ENCODE measurements at places on chromosomes 11 and 22.

- no peak for DNase-seq
These were observed 138.4 kb downstream of the CRYBB2 start for GRCh38 chr22:25357606-25358420.

DNA sequence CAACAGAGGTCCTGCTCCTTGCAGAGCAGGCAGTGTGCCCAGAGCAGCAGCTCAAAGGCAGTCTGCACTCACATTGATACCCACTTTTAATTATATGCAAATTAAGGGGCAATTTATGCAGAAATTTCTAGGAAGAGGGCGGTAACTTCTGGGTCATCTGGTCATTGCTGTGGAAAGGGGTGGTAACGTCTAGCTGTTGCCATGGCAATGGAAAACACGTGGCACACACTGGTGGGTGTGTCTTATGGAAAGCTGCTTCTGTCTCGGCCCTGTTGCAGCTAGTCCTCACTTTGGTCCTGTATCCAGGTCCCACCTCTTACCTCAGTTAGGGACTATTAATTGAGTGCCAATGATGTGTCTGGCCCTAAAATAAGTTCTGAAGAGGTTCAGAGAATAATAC, 36.8 kb downstream of the BARX2 start:
- no peak for DNase-seq

GRCh38 chr11:102073253-102073652, 26.0 kb downstream of the CFAP300 start:
- no peak for DNase-seq

- DNase-seq: no peak
These were observed 104.8 kb downstream of the ARHGAP42 start for GRCh38 chr11:100791860-100792259.

DNA sequence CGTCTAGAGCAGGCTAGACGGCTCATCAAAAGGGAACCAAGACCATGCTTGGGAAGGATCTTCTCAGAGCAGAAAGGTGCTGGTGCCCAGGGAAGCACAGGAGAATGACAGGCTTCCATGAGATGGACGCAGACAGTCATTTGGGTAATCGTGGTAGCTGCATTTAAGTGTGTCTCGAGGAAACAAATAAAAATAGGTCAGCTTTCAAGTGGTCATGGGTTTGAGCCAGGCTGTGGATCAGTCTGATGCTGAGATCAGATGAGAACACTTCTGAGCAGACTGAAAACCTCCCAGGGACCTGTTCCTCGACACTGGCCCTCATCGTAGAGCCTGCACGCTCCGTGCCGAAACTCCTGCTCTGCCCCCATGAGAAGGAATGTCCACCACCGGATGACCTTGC, 4.7 kb downstream of the CARS1 start:
- DNase-seq: no peak

- DNase-seq: no peak
These were observed 27.8 kb downstream of the CD82 start for GRCh38 chr11:44593251-44593650.

GRCh38 chr22:31544481-31545480, 48.4 kb downstream of the SFI1 start:
- no peak for DNase-seq

DNA sequence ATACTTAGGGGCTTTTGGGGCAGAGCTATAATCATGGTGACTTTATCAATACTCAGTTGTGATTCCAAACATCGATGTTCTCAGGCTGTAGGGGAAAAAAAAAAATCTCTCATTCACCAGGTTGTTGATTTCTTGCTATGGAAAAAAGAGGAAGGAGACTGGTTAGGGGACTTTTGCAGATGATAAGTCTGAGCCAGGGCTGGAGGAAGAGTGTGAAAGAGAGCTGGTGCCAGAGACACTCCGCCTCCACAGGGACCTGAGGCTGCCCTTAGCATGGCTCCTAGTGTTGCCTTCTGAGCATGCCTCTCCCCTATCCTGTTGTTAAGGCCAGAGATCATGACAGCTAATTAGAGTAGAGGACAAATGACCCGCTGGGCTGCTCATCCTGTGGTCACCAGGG, 16.9 kb downstream of the UPB1 start:
- DNase-seq: no peak

DNA sequence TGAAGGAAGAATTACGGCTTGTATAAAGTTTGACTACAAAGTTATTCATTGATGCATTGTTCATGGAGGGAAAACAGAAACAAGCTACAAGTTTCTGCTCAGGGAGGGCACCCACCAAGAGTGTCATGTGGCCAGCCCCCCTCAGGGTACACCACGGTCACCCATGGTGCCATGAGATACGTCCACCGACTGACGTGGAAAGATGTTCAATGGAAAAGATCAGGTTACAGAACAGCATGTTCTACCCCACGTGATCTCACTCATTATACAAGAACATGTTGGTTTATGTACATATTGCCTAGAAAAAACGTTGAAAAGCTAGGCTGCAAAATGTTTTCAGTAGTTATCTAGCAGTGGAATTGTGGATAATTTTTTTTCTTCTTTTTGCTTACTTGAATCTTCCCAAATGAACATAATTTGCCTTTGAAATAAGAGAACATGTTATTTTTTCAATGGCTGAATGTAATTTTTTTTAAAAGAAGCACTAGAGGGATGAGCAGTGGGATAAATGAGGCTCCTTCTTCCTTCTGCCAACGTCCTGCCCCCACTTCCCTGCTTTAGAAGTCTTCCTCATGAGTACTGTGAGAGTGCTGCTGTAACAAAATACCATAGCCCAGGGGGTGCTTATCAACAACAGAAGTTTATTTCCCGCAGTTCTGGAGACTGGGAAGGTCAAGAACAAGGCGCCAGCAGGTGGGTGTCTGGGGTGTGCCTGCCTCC, 22.5 kb downstream of the RCN1 start:
- no peak for DNase-seq

DNA sequence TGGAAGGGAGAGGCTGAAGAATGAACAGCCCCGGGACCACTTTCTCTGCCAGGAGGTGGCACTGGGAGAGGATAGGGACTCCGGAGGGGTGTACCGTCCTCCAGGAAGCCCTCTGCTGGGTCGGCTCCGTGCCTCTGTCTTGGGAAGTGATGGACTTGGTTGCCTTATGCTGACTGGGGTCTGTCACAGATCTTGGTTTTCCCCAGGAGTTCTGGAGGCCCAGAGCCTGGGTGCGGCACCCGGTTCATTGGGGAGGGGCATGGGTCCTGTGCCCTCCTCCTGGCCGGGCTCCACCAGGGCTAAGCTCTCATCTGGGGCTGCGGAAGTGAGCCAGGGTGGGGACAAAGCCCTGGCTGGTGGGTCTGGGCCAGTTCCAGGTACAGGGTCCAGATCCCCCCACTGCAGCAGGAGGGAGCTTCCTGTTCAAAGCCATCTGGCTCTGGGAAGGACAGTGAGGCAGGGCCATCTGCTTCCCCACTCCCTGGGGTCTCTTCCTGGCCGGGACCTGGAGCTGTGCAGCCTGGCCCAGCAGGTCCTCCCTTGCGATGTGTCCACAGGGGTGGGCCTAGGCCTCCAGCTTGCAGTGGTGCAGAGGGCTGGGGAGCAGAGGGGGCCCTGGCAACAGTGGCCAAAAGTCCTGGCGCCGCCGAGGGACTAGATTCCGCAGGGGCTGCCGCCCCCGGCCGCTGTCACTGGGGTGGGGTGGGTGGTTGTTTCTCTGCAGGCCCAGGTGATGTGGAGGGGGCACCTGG, 1.1 kb upstream of the AP2A2 start:
- peak; percentile 27 for DNase-seq

- DNase-seq: no peak
These were observed 37.3 kb downstream of the GALNT18 start for GRCh38 chr11:11584530-11584810.

GRCh38 chr11:43895601-43896000, 15.0 kb downstream of the ALKBH3 start:
- no peak for DNase-seq

DNA sequence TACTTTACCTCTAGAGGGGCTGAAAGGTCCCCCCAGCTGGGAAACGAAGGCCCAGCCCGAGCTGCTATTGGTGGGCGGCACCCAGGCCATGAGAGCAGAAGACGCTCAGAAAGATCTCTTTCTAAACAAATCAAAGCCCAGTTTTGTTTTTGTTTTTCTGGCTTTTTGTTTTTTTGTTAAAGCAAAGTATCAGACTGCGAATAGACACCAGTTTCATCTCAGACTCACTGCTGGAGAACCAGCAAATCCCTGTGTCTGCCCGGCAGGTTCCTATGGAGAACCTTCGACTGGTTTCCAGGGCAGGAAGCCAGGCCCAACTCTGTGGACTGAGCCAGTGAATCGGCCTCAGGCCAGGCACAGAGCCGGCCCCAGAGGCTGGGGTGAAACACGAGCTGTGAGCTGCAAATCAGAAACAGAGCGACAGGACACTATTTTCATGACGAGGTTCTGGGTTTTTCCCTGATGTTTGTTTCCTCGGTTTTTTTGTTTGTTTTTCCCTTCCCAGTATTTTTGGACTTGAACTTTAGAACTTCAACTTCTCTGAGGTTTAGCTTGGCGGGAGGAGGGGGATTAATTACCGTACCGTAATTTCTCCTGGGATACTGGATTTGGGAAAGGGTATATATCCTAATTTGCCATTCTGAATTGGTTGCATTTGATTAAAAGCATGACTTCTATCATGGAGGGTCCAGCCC, 16.0 kb upstream of the B4GALNT4 start:
- DNase-seq: no peak

DNA sequence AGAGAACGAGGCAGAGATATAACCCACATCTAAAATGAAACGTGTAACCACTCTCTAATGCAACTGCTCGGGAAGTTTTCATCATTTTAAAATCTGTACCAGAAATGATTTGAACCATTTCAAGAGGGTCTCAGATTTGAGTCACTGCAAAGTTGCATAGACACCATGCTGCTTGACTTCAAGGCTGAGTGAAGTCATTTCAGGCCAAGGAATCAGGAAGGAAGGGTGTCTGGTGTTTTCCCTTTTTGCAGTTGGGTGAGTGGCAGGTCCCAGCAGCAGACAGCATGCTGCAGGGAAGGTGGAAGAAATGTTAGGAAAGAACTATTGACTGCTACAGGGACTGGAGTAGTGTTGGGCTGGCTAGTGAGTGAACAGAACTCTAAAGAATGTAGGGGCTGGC, 16.5 kb downstream of the TANGO2 start:
- no peak for DNase-seq

DNA sequence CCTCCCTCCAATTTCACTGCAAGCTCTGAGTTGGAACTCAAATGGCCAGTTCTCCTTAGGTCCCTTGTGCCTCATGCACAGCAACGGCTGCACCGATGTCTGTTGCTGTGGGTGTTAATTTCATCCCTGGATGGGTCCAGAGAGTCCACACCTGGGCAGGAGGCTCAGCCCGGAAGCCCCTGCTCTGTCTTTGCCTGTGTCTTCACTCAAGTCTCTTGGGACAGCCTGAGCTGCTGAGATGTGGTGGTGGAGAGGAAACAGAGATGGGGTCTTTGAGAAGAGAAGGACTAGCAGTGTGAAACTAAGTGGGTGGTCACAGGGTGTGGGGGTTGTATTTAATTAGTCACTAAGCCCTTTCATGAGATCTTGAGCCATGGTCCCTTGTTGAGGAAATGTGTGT, 109.3 kb downstream of the NECTIN1 start:
- no peak for DNase-seq

- no peak for DNase-seq
These were observed 26.3 kb downstream of the STK33 start for GRCh38 chr11:8567602-8568198.

- DNase-seq: no peak
These were observed 1.3 kb upstream of the RFPL2 start for GRCh38 chr22:32205974-32206773.
